ENCODE measurements at places on chromosomes 2 and 18.

- DNase-seq = no peak
Observed at GRCh38 chr2:229996320-229996719, 72.4 kb downstream of the SLC16A14 start.

GRCh38 chr2:236827997-236828396 is 257.7 kb upstream of the COPS8 start:
- no peak for DNase-seq

- no peak for DNase-seq
Observed at GRCh38 chr18:48831113-48831759, 119.5 kb downstream of the SMAD7 start.

DNA sequence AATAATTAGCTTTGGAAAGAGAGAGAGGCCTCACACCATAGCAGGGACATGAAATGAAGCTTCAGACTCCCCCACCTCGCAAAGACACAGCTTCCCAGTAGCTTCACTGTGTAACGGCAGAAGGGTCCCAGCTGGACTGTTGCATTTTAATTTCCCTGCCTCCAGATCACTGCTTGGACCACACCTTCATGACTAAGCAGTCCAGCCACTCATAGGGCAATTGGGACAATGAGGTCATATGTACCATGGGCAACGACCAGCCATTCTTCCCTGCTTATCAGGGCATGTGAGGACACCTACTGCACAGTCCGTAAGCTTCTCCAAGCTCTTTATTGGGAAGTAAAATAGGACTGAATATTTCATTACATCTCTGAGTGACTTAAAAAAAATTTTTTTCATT is 183.0 kb downstream of the MREG start:
- DNase-seq = no peak

GRCh38 chr2:86543793-86544192 is 19.4 kb downstream of the CHMP3 start:
- DNase-seq = no peak

- no peak for DNase-seq
Observed at GRCh38 chr2:14843507-14844204, 211.1 kb downstream of the LRATD1 start.

- no peak for DNase-seq
Observed at GRCh38 chr2:74871414-74871813, 37.5 kb downstream of the HK2 start.

DNA sequence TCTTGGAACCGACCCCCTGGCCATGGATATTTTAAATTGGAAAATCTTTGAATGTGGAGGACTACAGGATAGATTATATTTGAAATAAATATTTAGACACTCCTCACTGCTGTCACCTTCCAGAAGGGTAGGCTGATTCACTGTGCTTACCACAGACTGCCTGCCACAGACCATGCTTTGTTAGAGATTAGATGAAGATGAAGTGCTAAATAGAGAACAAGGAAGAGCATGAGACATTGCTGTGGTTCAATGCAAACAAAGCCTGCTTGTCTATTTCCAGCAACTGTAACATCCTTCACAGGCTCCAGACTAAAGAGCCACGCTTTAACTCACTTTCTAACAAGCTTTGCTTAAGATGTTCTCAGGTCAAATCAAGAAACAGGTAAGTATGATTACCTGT is 81.0 kb upstream of the TMEM17 start:
- no peak for DNase-seq

- DNase-seq = peak; percentile 55
Observed at GRCh38 chr2:227460070-227460485, 11.9 kb upstream of the AGFG1 start.

DNA sequence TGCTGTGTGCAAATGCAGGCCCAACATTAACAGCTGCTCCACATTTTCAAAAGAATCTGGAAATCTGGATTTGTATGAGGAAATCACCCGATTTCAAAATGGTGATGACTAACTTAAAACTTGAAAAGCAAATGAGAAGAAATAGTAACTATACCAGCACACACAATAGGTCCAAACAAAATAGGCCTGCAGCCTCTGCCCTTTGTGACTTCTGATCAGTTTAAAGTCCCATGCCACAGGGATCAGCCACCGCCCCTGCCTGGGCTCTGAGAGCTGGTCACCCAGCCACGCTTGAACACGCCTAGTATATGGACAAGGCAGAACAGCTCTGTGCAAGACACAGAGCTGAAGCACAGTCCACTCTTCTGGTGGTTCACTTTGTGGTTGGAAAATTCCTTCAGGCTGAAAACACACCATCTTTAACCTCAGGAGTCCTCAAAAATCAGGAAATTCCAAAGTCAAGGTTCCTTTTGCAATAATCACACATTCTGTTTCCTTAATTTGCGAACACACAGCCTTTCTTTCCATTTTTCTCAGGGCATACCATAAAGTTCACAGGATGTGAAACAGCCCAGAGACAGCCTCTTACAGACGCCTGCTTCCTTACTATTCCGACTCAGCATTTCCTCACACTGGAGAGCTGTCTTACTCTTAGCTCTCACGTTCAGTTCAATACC is 150.1 kb upstream of the RIOK3 start:
- DNase-seq = no peak

DNA sequence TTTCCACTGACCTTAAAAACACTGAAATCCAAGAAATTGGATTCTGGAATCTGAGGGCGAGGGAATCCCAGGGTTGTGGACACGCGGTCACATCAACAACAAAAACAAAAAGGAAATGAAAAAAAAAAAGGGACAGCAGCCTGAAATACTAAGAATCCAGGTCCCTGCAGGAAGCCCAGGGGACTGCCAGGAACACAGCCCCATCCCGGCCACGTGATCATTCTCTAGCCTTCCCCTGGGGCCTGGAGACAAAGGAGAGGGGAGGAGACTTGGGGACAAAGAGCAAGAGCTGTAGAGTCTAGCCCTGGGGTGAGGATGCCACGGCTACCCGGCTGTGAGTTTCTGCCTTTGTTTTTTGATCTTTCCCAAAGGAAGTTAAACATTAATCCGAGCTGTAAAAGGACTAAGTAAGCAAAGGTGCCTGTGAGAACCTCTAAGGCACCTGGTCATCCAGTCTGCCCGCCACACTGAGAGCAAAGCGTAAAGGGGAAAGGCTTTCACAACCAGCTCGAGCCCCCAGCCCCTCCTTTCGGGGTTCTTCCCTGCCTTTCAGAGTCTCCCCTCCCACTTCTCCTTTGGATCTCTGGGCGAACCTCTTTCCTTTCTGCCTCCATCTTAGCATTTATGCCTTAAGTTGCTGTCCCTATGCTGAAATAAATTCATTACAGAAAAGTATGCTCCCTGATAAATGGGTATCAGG is 57.9 kb upstream of the MSH2 start:
- DNase-seq = no peak

DNA sequence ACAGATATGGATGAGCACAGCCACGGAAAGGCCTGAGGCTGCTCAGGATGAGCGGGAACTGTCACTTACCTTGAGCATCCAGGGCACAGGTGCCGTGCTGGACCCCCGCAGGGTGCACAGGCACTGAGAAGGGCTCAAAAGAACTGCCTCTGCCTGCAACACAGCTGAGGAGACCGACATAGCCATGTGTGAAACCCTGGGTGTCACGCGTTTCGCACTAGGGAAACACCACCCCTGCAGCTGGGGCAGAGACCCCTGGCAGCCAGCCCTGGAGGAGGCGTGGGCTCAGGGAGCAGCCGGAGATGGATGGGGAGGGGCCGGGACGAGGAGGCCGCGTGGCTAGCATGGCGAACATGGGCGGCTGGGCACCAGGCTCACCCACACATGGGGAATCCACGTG is 228.9 kb downstream of the EIPR1 start:
- DNase-seq = no peak

DNA sequence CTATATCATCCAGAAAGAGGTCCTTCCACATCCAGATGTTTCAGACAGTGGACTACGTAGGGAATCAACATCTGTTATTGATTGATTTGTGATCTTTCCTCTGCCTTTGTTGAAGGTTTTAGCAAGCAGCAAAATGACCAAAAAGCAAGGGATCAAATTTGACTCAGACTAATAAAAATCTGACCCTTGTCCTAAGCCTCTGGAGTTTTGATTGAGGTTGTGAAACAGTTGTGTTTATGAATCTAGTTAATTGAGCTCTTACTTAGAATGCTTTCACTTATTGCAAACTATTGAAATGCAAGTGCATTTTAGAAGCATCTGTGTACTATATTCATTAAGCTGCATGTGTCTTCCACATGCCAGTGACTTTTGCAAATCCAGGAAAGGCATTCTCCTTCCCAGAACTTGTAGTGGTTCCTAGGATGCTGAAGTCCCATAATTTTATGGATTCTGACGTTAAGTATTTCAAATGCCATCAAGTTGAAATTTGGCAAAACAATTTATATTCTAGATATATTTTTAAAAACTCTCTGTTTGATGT is 116.0 kb downstream of the MTX2 start:
- DNase-seq = no peak

DNA sequence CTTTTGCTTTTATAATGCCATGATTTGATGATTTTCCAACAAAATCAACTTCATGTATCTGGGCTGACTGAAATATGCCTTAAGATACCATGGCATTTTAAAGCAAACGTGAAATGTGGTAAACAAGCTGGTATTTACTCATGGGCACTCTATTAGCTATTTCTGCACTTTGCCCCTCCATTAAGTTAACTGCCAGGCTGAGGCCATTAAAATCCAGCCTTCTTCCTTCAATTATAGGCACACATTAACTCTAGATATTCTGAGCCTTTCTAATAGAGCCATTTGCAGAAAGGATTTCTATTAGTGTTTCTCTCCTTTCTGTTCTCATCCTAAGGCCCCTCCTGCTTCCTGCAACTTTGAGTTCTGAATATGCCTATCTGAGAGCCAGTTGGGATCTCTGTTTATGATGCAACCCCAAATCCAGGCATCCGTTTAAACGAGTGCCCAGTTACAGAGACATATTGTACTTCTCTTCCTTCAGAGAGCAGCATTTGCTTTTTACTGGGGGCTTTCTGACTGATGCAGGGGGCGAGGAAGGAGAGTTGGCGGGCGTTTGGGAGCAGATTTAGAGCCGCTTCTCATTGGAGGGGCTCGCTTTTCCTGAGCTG is 1.6 kb upstream of the KCNJ3 start:
- no peak for DNase-seq

- no peak for DNase-seq
Observed at GRCh38 chr2:161905389-161906046, 168.5 kb downstream of the DPP4 start.

- DNase-seq = no peak
Observed at GRCh38 chr2:239182981-239183791, 217.6 kb downstream of the HDAC4 start.

GRCh38 chr2:98385050-98385699 is 38.9 kb downstream of the CNGA3 start:
- peak; percentile 26 for DNase-seq

GRCh38 chr2:231167745-231168459 is 30.5 kb upstream of the ARMC9 start:
- DNase-seq = no peak

DNA sequence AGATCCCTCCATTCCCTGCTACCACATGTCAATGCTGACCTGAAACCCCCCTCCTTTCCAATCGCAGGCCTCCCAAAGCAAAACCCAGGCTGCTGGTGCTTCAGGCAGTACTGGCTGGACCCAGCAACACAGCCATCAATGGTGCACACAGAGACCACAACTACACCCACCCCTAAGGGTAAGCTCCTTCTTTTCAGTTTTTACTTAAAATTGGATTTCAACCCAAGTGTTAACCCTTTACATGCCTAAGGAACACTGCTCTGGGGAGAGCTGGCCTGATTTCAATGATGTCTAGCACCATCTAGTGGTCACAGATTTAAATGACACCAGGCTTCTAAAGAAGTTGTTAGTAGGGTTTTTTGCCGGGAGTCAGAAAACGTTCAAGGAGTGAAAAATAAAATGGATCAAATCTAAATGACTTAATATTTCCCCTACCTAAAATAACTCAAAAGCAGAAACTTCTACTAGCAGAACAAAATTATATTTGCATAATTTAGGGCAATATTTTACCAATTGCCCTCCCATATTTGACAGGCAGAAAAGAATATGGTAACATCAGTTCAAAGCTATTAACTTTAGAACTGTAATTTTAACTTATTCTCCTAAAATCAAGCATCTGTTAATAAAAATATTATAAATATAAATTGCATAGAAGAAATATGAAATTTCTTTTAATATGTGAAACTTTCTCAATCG is 24.6 kb downstream of the FECH start:
- no peak for DNase-seq

DNA sequence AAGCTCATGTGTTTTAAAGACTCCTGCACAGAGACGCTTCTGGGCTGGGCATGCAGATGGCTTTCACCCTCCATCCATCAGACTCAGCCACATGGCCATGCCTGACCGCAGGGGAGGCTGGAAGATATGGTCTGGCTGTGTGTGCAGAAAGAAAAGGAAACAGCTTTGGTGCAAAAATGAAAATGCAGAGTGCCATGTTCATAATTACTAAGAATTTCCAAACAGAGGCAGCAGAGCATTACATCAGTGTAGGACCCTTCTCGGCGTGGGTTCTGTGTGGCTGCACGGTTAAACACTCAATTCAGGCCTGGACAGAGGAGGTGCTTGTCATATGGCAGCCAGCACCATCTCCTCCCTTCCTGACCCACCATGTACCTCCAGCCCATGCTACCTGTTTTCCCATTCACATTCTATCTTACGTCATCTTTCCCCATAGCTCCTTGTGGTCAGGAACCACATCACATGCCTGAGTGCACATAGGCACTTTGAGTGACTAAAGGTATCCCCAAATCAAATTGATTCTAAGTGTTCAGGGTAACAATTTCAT is 200.3 kb upstream of the ID2 start:
- DNase-seq = no peak

- DNase-seq = no peak
Observed at GRCh38 chr2:134926231-134926931, 7.8 kb downstream of the CCNT2 start.

DNA sequence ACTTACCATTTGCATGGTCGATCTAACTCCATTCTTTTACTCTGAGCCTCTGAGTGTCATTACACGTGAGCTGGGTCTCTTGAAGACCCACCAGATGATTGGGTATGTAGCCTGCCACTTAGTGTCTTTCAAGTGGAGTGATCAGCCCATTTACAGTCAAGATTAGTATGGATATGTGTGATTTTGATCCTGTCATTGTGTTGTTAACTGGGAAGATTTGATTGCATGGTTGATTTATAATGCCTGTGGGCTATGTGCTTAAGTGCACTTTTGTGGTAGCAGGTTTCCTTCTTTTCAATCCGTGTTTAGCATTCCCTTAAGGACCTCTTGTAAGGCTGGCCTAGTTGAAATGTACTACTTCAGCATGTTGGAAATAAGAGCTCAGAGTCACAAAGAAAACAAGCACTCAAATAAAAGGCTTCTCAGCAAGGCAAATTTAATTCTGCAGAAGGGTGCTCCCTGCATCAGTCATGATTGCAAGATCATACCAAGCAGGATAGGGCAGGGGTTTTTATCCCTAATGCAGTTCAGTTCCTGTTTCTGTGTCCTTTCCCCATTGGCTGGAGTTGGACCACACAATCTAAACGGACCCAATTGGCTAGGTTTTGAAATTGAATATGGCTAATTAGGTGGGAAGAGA is 230.7 kb upstream of the SYT4 start:
- no peak for DNase-seq

GRCh38 chr18:8967573-8967972 is 134.9 kb upstream of the NDUFV2 start:
- DNase-seq = no peak

- no peak for DNase-seq
Observed at GRCh38 chr2:41500895-41501294, 546.9 kb upstream of the PKDCC start.

Measured in T-helper 22 cell (primary cell).